Fibroblast of the aortic adventitia (primary cell): ENCODE measurements at places on chromosomes 1 and 21. TPM values are rescaled to one million over a fixed set of nuclear protein-coding genes. Genes with fewer than 3 reads are reported as not detected.

DNA sequence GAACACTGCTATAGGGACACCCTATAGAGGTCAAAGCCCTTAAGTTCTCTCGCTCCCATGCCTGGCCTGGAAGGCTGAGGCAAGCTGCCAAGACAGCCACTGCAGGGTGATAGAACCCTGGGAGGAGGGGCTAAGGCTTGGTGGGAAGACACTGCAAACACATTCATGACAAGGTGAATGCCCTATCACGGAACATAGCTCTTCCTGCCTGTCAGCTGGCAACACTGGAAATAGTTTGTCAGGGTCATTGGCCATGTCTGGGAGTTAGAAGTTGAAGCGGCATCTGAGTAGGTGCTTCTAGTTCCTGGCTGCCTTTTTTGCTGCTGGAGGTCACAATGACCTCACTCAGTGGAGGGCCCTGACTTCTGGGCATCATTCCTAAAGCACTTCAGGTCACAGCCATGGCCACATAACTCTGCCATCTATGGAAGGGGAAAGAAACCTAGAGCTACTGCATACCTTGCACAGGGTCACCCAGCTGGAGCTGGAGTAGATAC is 4.2 kb downstream of the FABP3 start:
- DNase-seq: no peak

DNA sequence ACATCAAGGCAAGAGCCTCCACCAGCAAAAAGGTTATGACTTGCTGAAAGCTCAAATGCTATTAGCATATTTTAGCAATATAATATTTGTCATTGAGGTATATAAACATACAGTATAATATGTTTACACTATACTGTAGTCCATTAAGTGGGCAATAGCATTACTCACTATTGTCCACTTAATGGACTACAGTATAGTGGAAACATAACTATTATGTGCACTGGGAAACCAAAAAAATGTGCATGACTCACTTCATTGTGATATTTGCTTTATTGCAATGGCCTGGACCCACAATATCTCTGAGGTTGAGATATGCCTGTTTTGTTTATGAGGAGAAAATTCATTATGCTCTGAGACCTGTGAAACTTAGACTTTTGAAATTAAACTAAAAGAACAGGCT is 300.0 kb downstream of the BARHL2 start:
- peak; percentile 21 for DNase-seq

The OR2T35 gene
- total RNA-seq: not detected in 2 replicates

DNA sequence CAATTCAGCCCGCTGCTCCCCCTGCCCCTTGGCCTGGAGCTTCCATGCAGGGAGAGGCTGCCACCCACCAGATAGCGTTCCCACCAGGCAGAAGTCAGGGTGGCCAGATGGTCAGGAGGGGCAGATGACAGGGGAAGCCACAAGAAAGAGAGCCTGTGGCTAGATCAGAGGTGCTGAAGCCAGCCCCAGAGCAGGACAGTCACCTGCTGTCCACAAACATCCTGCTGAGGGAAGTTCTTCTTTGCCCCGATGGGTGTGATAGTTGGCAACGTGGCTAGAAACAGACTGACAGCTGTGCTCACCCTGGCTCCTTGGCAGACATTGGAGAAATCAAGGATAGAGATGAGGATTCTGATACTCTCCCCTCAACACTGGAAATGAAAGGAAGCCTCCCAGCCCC is 27.2 kb upstream of the SRP9 start:
- DNase-seq: no peak

DNA sequence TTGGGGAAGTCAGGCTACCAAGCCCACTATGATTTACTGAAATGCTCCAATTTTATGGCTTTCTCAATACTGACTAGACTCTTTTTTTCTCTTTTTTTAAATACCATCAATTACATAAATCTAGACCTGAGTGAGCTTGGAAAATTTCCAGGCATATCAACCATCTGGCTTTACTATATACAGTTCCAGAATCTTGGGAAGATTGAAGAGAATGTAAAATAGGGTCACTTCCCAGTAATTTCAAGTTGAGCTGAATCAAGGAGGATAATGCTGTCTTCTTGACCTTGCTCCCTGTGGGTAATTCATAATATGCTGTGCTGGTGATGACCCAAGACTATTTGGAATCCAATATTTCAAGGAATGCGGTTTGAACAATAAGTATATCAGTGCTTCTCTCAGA is 108.1 kb downstream of the MAP3K21 start:
- no peak for DNase-seq

DNA sequence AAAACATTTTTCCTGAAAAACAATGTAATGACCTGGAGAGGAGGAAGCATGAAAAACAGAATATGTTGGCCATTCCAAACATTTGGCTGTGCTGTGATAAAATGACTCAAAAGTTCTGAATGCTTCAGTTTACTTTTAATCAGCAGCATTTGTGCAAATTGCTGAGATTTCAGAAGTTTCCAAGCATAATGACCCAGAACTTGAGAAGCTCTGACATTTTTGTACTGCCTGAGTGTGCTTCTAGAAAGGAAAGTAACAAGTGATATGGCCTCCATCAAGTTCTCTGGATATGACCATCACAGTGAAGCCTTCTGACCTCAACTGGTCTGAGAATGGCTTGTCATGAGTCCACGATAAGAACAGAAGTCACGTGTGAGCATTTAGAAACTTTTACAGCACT is 283.4 kb upstream of the ZRANB2 start:
- DNase-seq: peak; percentile 33

DNA sequence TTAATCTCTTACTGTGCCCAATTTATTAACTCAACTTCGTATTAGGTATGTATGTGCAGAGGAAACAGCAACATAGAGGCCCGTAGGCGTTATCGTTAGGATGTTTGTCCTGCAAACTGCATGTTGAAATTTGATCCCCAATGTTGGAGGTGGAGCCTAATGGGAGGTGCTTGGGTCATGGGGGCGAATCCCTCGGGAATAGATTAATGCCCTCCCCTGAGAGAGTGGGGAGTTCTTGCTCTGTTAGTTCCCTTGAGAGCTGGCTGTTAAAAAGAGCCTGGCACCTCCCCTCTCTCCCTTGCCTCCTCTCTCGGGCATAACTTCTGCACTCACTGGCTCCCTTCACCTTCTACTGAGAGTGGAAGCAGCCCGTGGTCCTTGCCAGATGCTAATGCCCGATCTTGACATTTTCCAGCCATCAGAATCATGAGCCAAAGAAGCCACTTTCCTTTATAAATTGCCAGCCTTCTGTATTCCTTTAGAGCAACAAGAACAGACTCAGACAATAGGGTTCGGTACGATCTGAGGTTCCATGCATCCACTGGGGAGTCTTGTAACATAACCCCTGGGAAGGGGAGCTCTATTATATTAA is 149.0 kb upstream of the RAB4A start:
- DNase-seq: no peak

GRCh38 chr21:36992671-36993070 is 13.8 kb upstream of the RIPPLY3 start:
- DNase-seq: no peak

DNA sequence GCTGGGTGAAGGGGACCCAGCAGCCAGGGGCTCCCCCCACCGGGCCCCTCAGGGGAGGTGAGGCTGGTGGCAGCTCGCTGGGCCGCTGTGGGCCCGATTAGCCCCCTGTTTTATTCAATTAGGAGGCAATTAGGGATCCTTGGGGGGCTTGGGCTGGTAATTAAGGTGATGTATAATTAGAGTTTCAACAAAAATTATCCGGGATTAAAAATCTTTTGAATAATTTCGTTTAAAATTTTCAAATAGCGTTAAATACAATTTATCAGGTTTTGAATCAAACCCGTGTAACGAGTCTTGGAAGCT is 4.1 kb downstream of the PRDM16 start:
- no peak for DNase-seq

GRCh38 chr1:40477678-40478053 is 576 bp downstream of the ZFP69 start:
- DNase-seq: peak; percentile 33

DNA sequence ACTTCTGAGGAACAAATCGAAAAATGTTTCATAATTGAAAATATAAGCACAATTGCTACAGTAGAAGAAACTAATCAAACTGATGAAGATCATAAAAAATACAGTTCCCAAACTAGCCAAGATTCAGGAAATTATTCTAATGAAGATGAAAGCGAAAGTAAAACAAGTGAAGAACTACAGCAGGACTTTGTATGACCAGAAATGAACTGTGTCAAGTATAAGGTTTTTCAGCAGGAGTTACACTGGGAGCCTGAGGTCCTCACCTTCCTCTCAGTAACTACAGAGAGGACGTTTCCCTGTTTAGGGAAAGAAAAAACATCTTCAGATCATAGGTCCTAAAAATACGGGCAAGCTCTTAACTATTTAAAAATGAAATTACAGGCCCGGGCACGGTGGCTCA is 30.6 kb downstream of the IFNAR1 start:
- no peak for DNase-seq
